ENCODE measurements at places on chromosomes 5 and 9.
A peak's percentile ranks its signal among the peaks of the same experiment; 100 is the strongest.

DNA sequence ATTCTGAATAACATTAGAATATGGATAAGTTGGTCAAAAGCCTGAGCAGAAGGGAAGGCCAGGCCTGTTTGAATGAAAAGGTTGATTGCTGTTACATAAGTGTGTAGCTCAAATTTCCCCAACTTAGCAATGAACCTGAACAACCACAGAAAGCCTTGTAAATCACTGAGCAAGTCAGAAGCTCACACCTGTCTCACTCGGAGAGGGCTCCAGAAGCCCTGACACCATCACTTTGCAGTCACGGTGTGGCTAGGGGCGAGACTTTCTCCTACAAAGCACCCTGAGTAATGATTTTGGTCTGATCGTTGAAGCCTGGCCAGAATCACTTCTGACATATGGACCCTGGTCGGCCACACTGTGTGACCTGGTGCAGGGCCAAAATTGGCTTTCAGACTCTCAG lies 62.0 kb downstream of the MTX3 start:
- no peak for DNase-seq

- DNase-seq, result peak; percentile 49
These were observed 126.5 kb downstream of the MRPL36 start for GRCh38 chr5:1673042-1673677.

- DNase-seq, result no peak
These were observed 16.0 kb downstream of the ANGPTL2 start for GRCh38 chr9:127106466-127106855.

- DNase-seq, result no peak
These were observed 97.6 kb downstream of the BOD1 start for GRCh38 chr5:173518856-173519255.

DNA sequence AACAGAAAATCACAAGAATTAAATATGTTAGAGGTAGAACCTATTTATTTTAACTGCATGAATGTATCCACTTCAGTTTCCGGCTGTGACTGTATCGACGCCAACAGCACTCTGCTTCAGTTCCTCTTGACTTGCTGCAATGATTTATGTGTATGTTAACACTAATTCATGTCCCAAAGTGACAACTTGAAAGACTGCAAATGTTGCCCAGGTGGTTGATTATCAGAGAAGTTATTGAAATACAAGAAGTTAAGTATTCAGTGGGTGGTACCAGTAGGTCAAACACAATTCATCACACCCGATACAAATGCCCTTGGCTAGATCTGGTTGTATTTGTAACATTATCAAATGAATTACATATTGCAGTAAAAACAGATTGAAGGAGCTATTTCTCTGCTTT lies 622.7 kb upstream of the CDH18 start:
- peak; percentile 41 for DNase-seq

- DNase-seq, result no peak
These were observed 1249.3 kb downstream of the CDH12 start for GRCh38 chr5:21603796-21604195.

- DNase-seq, result no peak
These were observed 62.9 kb downstream of the TMEM232 start for GRCh38 chr5:110663525-110663924.

GRCh38 chr5:89396278-89396954 lies 513.4 kb upstream of the MEF2C start:
- peak; percentile 92 for DNase-seq

DNA sequence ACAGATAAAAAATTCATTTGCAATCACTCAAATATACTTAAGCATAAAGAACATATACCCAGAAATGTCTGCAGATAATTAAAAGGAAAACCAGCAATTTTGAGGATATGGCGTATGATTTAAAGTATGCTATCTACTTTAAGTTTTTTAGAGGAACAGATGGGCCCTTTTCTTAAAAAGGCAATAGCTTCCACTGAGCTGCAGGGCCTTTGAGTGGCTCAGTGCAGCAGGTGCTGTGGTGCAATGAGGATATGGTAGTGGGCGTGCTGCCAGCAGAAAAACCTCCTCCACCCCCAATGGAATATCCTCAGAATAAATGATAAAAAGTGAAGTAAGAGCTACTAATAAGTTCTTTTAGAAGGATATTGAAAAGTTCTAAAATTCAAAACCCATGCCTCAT lies 814.5 kb downstream of the MTRR start:
- DNase-seq, result peak; percentile 51

DNA sequence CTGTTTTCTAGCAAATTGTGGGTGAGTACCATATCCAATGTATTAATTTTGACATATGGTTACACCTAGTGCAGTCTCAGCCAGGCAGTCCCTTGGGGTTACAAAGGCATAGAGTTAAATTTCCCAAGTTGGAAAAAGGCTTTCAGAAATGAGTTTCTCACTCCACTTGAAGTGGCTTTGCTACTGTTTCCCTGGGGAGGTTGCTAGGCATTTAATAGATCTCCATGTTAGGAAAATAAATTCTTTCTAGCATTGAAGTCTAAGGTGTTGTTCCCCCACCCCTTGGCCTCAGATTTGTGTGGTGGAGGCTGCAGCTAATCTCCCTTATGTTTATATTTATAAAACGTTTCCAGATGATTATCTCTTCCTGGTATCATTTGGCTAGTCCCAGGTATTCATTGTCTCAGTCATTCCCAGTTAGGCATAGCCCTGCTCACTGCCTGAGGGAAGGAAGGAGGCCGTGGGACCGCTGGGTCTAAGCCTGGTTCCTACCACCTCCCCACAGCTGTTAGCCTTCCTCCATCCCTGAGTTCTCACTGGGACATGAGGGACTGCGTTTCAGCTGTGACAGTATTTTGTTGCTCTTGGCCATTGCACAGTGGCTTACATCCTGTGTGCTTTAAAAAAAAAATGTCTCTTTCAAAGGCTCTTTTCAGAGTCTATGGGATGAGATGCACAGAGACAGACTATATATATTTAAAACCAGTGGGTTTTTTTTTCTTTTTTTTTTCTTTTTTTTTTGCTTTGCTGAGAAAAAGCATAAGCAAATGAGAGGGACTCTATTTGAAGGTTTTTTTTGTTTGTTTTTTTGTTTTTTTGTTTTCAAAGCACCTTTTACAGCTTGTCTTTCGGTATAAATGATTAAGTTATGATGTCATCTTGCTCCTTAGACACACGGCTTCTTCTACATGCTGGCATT lies 121.5 kb downstream of the MAST4 start:
- DNase-seq, result no peak

GRCh38 chr9:841371-842209 lies at the start of gene DMRT1:
TSS of gene DMRT1 (plus strand) at chr9:841697. CDS start at chr9:841839, 142 bp downstream.
- DNase-seq, result peak; percentile 30

- peak; percentile 70 for DNase-seq
These were observed 1.6 kb downstream of the CSNK1A1 start for GRCh38 chr5:149549461-149550267.

DNA sequence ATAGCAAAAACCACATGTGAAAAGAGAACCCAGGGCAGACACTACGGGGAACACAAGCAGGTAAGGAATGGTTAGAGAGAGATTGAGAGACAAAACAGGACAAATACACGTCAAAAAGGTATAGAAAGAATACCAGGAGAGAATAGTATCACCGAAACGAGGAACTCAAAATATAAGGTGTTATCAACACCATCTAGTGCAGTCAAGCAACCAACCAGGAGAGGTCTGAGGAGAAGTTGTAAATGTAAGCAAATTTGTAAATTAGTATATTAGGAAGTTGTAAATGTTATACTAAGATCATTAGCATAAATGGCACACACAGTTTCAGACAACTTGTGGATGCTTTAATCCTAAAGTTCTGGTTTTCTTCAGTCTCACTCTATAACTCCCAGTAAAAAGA lies 355.5 kb downstream of the EBF1 start:
- no peak for DNase-seq

DNA sequence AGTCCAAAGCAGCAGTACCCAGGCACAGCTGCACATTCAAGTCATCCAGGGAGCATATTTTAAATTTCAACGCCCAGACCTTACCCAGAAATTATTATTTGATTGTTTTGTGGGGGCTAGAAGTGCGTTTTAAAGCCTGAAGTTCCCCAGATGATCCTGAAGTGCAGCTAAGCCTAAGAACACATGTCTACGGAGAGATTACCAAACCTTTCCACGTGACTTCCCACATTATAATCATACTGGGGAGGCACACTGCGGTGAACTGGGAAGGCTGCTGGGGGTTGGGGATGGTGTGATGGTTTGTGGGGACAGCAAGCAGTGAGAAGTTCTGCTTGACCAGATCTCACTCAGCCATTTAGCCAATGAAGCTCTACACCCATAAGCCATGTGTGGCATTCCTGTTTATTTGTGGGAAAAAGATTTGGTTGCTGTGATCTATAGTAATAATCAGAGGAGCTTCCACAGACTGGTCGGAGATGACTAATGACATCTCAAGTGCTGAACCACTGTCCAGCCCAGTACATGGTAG lies 93.4 kb upstream of the CDH6 start:
- no peak for DNase-seq

GRCh38 chr5:14451871-14452270 lies 129.7 kb upstream of the OTULINL start:
- no peak for DNase-seq

- DNase-seq, result no peak
These were observed 999.8 kb downstream of the NR2F1-AS1 start for GRCh38 chr5:92581249-92581648.

- no peak for DNase-seq
These were observed 21.9 kb downstream of the CKMT2 start for GRCh38 chr5:81254886-81255559.

All from hematopoietic multipotent progenitor cell treated with erythropoietin and hydrocortisone succinate and interleukin-3 and kit ligand, for 4 days (in vitro differentiated cells).